ENCODE measurements at places on chromosomes 6 and 20.

GRCh38 chr20:62887152-62887859 is 25.7 kb upstream of the TCFL5 start:
- no peak for DNase-seq

DNA sequence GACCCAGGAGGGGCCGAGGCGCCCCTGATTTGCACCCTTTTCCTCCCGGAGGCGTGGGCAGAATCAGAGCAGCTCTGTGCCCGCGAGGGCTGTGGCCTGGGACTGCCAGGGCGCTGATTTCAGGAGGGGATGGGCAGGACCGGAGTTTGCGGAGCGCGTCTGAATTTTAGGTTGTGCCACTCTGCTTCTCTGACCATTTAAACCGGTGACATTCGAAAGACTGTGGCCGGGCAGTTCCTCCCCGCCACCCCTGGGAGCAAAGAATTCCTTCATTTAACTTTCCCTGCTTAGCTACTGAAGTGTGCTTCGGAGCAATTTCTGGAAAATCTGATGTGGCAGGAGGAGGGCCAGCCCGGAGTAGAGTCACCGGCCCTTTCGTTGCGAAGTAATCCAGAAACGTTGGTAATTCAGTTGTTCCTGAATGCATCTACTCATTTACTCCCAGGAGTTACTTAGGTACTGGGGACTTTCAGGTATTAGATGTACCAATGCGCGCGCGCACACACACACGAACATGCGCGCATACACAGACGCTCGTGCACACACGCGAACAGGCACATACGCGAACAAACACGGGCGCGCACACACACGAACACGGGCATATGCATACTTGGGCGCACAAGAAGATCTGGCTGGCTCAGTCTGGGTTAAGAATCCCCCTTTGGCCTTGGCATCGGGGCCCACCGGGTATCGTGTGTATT is 568 bp downstream of the CCDC170 start:
- no peak for DNase-seq

DNA sequence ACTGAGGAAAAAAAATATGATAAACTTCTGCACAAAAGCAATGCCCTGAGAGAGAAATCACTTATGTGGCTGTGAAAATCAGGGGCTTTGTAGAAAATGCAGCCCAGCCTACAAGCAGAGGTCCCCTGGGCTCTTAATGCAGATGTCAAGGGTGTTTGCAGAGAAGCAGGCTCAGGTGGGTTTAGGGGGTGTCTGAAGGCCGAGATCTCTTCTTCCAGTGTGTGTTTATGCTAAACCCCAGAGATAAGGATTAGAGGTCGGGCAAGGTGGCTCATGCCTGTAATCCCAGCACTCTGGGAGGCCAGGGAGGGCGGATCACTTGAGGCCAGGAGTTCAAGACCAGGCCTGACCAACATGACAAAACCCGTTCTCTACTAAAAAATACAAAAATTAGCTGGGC is 78.5 kb downstream of the TMEM242 start:
- no peak for DNase-seq

- no peak for DNase-seq
Measured at GRCh38 chr6:11974089-11974488, 38.0 kb upstream of the HIVEP1 start.

DNA sequence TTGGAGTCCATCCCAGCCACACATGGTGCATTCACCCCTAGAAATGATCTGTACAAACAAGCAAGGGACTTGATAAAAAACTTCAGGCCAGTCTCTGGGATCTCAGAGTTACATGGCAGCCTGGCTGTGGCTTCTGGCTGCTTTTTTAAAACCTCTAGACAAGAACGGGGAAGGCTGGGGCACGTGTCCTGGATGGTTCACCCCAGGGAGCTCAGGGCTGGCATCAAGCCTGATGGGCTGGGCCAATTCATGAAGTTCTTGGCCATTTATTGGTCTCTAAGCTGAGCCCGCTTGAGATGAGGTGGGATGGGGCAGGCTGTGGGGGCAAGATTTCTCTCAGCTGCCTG is 10.4 kb upstream of the ZFAND3 start:
- no peak for DNase-seq

Data from amniotic stem cell (primary cell).